ENCODE measurements at places on chromosomes 2 and 18.

- DNase-seq = no peak
Observed at GRCh38 chr18:69574401-69574800, 173.7 kb downstream of the DOK6 start.

DNA sequence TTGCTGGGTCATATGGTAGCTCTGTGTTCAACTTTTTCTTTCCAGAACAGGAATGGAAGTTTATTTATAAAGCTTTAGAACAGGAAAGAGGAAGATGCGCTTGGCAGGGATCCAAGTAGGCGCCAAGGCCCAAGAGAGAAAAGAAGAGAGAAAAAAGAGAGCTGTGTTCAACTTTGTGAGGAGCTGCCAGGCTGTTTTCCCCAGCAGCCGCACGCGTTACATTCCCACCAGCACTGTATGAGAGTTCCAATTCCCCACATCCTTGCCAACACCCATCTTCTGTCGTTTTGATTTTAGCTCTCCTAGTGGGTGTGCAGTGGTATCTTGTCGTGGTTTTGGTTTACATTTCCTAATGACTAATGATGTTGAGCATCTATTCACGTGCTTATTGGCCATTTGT lies 51.4 kb downstream of the KCNF1 start:
- no peak for DNase-seq

DNA sequence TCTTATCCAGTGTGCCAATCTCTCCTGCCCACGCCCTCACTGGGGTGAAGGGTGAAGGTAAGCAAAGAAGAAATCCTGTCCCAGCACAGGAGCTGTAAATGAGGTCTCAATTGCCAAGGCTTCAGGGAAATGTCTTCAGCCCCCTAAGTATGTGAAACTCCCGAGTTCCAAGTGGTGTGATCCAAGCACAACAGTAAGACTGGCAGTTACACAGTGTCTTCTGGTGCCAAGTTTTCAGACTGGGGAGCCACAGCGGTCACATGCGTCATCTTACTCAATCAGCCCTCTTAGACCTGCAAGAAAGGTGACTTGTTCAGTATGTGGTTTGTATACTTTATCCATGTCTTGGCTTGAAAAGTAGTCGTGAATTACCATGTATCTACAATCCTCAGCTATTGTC lies 55.0 kb upstream of the SPRED2 start:
- DNase-seq = no peak

DNA sequence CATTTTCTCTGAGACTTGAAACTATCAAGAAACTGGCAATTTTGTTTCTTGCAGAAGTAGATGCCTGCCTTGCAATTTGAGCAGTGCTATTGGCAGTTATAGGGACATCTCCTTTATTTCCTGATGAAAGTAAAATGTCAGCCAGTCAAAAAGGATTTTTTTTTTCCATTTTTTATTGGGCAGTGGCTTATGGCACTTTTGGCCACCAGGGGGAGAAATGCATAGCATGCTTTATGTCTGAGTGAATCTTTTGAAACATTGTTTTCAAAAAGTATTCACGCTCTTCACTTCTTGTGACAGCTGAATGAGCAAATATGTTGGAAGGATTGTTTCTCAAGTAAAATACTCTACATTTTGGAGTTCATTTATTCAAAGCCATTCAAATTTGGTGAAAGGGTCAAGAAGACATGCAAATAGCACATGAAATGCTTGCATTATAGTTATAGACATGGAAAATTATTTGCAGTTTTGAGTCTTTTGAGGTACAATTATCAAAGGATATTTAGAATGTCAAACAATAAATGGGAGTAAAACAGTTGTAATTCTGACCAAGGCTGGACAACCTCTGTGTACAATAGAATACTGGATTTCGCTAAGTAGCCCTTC lies 491.0 kb downstream of the CDH2 start:
- no peak for DNase-seq

- no peak for DNase-seq
Observed at GRCh38 chr2:101109451-101110118, 41.6 kb downstream of the TBC1D8 start.

DNA sequence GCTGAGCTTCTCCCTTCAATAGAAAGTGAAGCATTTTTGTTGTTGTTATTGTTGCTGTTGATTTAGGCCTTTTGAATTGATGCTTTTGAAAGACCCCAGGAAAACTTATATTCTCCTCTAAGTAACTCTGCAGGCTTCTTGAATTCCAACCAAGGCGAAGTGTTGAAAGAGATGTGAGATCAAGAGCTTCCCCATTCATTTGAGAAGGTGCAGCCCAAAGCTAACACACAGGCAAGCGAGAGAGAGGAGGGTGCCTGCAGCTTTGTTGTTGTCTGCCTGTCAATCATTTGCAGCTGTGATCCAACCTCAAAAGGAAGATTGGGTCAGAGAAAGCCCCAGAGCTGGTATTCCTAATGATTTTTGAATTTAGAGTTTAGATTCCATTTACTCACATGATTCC lies 963.6 kb upstream of the CNTNAP5 start:
- no peak for DNase-seq

GRCh38 chr2:1494257-1494656 lies 81.0 kb downstream of the TPO start:
- no peak for DNase-seq

DNA sequence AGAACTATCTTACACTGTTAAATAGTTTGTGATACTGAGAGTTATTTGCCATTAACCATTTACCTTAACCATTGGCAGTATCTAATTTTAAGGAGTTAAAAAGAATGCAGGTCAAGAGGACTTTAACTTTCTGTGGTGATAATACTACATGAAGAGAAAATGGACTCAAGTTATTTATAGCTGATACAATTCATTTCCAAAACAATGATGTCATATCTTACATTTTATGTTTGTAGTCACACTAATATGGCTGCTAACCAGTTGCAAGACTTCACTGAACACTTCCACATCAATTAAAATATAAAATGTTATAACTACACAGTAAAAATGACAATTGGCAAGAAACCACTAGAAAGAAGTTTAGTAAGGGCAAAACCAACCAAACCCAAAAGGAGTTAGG lies 77.7 kb downstream of the CDH2 start:
- DNase-seq = no peak

Measured in stimulated activated CD4-positive, alpha-beta T cell treated with anti-CD3 and anti-CD28 coated beads, Interleukin-1b, Interleukin-23, amount 100 ng/mL, for 1 hour (primary cell).